Sigmoid colon (tissue), 7 donors: ENCODE measurements at places on chromosomes 7 and 10. TPM values are rescaled to one million over a fixed set of nuclear protein-coding genes. Genes with fewer than 3 reads are reported as not detected.

Gene CADPS2
- 10.0 TPM for total RNA-seq

DNA sequence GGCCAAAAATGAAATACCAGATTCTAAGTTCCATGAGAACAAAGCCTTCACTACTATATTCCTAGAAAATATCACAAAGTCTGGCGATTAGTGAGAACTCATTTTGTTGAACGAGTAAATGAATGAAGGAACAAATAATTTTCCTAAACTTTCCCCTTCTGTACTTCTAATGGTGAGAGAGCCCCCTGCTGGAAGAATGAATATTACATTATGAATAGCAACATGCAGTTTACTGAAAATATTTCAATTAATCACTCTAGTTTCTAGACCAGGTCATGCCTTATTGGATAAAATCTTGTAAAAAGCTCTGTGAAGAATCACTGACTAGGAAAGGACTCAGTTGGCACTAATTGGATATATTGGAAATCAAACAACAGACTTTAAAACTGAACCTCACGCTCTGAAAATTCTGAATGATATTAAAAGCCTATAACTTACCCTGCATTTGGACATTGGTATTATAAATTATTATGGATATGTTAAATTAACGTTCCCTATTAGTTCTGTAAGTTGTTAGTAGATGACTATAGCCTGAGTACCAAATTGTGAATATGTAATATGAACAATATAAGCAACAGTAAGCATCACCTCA, 32.4 kb upstream of the MTPN start:
- DNase-seq = no peak

DNA sequence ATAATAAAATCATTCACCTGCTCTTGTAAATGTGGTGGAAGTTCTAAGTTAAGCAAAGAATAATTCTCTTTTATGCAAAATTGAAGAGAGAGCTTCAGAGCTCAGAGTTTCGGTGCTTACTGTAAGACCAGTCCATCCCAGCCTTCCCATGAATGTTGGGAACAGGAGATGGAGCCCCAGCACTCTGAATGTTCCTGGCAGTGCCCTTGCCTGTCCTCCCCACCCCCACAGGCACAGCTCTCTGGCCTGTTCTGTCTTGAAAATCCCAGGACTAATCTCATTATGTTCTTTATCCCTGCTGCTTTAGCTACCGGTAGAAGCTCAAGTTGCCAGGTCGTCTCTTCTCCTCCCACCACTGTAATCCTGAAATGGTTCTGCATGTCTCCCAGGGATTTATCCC, 29.1 kb upstream of the LHFPL3 start:
- DNase-seq = no peak

- no peak for DNase-seq
These were observed 1130.9 kb upstream of the CELF2 start for GRCh38 chr10:9886772-9887171.

Gene UTF1
- not detected for total RNA-seq

DNA sequence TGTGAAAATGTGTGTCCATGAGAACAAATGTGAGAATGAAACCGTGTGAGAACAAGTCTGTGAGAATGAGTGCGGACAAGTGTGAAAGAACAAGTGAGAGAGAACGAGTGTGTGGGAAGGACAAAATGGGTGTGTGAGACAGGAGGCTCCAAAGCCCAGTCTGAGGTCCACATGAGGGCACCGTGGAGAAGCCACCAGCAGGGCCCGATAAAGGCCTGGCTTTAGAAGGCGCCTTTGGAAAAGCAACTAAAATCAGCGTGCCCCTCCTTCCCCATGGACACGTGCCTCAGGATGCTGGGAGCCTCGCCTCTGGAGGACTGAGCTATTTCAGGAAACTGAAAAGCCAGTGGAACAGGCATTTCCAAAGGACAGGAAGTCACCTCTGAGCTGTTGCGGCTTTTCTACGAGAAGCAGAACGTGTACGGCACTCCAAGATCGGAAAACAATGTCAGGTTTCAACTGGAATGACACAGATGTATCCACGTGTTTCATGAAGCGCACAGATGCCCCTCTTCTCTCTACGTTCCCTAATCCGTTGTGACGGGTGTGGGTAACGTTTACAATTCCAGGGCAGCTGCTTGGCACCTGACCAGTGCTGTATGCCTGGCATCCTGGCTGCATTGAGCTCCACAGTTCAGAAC, 46.4 kb downstream of the ESYT2 start:
- peak; percentile 92 for DNase-seq
